ENCODE measurements at places on chromosomes 4 and X. TPM values are rescaled to one million over a fixed set of nuclear protein-coding genes. Genes with fewer than 3 reads are reported as not detected.

CXCL1 gene
- 0.69 TPM for total RNA-seq

DNA sequence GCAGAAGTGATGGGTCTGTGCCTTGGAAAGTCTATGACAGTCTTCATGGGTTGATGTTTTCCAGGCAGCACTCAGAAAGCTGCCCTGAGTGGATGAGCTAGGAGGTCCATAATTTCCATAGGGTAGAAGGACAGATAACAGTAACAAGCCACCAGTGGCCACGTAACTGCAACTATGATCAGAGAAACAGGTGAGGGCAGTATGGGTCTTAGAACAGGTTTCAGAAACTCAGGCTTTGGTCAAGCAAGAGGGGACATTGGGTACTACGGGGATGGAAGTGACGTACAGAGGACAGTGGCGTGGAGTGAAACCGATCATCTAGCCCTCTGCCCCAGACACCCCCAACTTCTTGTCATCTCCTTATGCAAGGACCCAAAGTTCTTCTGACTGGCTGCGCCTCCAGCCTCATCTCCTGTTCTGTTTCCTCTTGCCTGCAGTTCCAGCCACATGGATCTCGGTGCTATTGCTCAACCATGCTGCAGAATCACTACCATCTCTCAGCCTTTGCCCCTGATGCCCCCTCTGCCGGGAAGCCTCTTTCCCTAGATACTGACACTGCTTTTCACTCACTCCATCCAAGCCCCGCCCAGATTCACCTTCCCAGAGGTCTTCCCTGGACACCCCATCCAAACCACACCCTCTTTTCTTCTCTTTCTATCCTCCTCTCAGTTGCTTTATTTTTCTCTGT, 123.4 kb downstream of the MFAP3L start:
- H3K4me3 ChIP-seq = no peak overlapping the region
- no peaks in the 10 kb centered on the region for H3K4me1 ChIP-seq
- no peaks in the 10 kb centered on the region for H3K27me3 ChIP-seq

DNA sequence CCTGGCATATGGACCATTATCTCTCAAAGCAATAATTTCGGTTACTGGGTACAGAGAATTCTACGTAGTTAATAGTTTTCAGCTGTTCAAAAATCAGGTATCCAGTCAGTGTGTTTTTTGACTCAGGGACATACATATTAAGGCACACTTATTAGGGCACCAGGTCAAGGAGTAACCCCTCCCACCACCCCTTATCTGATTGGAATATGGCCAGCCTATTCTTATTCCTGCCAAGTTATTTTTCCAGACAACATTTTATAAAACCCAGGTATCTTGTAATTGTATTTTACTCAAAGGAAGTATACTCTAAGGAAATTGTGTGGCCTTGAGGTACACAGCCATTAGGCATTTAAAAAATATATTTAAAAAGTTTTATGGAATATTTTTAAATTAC, 4.3 kb downstream of the ZFX start:
- H3K27ac ChIP-seq = no peak overlapping the region
- H3K36me3 ChIP-seq = no peaks in the 10 kb centered on the region
- peaks cover 3% of the 10 kb centered on the region for H3K4me1 ChIP-seq
- no peaks in the 10 kb centered on the region for H3K27me3 ChIP-seq
- no peak overlapping the region for H3K4me3 ChIP-seq
- DNase-seq = no peak

CSAG2 gene
- not detected for total RNA-seq

STATH gene
- total RNA-seq = not detected

GRCh38 chr4:119268466-119268865, 53.5 kb downstream of the FABP2 start:
- no peak for DNase-seq
- H3K4me1 ChIP-seq = no peaks in the 10 kb centered on the region
- H3K4me3 ChIP-seq = no peak overlapping the region
- H3K36me3 ChIP-seq = peaks cover 8% of the 10 kb centered on the region
- H3K27me3 ChIP-seq = no peaks in the 10 kb centered on the region
- no peak overlapping the region for H3K27ac ChIP-seq

CD40LG gene
- not detected for total RNA-seq

PABPC1L2B gene
- total RNA-seq = 1.7 TPM

DNA sequence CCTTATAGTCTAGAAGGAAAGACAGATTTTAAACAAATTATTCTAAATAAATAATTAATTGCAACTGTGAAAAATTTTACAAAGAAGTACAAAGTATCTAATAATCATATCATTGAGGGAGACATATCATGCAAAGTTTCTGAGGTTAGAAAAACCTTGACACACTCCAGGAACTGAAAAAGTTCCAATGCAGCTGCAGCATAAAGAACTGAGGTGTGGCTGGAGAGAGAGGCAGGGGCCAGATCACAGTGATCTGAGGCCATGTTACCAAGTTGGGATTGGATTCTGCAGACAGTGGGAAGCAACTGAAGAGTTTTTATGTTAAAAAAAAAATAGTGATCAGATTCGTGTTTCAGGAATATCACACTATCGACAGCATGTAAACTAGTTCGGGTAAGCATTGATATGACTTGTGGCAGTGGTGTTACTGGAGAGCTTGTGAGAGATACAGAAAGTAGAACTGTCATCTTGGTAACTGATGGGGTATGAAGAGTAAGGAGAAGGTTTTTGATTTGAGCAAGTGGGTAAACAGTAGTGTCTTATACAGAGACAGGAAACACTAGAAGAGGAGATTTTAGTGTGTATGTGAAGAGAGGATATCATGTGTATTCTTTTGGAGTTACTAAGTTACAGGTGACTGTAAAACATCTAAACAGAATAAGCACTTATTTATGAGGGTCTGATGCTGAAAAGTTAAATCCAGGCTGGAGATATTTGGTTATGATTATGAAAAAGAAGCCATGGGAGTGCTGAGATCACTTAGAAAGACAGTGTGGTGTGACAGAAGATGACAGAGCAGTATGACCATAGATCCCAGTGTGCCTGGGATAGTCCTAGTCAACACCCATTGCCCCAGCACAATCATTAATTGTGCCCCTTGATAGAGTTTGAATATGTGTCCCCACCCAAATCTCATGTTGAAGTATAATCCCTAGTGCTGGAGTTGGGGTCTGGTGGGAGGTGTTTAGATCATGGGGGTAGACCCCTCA, 15.6 kb upstream of the SPRY1 start:
- H3K4me1 ChIP-seq = peaks cover 22% of the 10 kb centered on the region
- H3K27me3 ChIP-seq = no peaks in the 10 kb centered on the region
- no peak overlapping the region for H3K4me3 ChIP-seq
- H3K27ac ChIP-seq = no peak overlapping the region
- no peaks in the 10 kb centered on the region for H3K36me3 ChIP-seq

GAGE2A gene
- not detected for total RNA-seq

FRMPD3 gene
- 0.61 TPM for total RNA-seq

FRYL gene
- 36.8 TPM for total RNA-seq

GRCh38 chrX:123450222-123450621, 266.1 kb downstream of the GRIA3 start:
- H3K4me1 ChIP-seq = no peaks in the 10 kb centered on the region
- H3K27me3 ChIP-seq = no peaks in the 10 kb centered on the region
- no peak overlapping the region for H3K27ac ChIP-seq
- no peaks in the 10 kb centered on the region for H3K36me3 ChIP-seq

DNA sequence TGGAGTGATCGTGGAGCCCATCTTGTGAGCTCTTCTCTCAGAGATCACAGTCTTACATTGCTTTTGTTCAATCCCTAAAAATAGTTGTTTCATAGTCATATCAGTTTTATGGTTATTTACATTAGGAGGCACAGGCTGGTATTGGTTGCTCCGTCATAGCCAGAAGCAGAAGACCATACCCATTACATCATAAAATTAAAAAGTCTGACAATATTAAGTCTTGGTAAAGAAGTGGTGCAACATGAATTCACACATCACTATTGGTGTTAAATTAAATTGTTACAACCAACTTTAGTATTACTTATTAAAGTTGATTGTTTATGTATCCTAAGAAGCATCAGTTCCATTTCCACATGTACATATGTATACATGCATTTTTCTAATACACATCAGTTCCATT, 84.6 kb downstream of the LARP1B start:
- H3K4me1 ChIP-seq = no peaks in the 10 kb centered on the region
- H3K27me3 ChIP-seq = no peaks in the 10 kb centered on the region
- H3K27ac ChIP-seq = no peak overlapping the region
- no peak overlapping the region for H3K4me3 ChIP-seq
- no peaks in the 10 kb centered on the region for H3K36me3 ChIP-seq

All from H1 (cell line).